ENCODE measurements at places on chromosomes 4 and X. TPM values are rescaled to one million over a fixed set of nuclear protein-coding genes. Genes with fewer than 3 reads are reported as not detected.

GRCh38 chrX:83508006-83508405, at the start of gene POU3F4:
TSS of gene POU3F4 (plus strand) at chrX:83508290. CDS start at chrX:83508325, 35 bp downstream.
- DNase-seq, result peak; percentile 37

- no peak for DNase-seq
Measured at GRCh38 chr4:174672276-174672675, 150.0 kb upstream of the HPGD start.

- DNase-seq, result peak; percentile 48
Measured at GRCh38 chr4:144645631-144646522, at the start of gene HHIP. TSS of gene HHIP (plus strand) at chr4:144646156. CDS start at chr4:144646676, 520 bp downstream.

DNA sequence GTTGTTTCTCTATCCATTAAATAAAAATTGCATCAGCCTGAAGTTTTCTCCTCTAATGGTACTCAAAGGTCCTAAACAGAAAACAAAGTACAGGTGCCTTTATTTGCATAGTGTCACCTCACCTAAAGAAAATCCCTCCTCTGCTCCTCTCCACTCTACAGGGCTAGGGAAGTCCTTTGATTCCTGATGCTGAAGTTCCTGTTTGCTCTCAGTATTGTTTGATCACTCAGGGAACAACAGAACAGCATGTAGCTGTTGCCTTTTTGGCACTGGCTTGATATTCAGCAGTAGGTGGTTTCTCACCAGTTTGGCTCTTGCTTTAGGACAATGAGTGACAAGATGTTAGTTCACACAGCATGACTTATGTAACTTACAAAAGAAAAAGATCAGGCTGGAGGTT, 156.2 kb upstream of the SLC7A11 start:
- DNase-seq, result no peak

GRCh38 chr4:123696687-123697086, 300.1 kb downstream of the SPRY1 start:
- no peak for DNase-seq

GRCh38 chr4:138562544-138562991, 320.4 kb upstream of the SLC7A11 start:
- DNase-seq, result no peak

DNA sequence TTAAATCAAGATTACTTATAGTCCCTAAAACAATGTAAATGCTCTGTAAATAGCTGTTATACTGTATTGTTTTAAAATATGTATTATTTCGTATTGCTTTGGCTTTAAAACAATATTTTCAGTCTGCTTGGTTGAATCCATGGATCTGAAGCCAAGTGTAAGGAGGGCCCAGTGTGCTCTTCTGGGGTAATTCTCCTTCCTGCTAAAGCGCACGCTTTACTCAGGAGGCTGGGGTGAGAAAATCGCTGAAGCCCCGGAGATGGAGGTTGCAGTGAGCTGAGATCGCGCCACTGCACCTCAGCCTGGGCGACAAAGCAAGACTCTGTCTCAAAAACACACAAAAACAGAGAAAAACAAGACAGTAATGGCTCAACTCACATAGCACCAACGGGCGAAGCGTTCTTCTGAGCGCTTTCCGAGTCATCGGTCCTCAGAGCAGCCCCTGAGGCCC, 391 bp upstream of the IDUA start:
- DNase-seq, result no peak

DNA sequence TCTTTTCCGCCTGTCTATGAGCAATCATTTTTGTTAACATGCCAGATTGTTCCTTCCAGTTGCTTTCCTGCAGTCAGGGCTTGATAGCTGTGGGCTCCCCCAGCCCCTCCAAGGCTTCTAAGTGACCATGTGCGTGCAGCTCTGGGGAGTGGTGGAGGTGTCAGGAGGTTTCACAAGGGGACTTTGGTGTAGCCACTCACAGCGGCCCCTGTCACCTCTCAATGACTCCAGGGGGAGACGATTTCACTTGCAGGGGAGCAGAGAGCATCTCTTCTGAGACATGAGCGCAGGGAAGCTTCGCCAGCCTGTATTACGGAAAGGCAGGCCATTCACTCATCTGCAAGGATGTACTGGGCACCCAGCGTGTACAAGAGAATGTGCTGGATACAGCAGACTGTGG, 3.1 kb upstream of the GPR78 start:
- DNase-seq, result no peak

DNA sequence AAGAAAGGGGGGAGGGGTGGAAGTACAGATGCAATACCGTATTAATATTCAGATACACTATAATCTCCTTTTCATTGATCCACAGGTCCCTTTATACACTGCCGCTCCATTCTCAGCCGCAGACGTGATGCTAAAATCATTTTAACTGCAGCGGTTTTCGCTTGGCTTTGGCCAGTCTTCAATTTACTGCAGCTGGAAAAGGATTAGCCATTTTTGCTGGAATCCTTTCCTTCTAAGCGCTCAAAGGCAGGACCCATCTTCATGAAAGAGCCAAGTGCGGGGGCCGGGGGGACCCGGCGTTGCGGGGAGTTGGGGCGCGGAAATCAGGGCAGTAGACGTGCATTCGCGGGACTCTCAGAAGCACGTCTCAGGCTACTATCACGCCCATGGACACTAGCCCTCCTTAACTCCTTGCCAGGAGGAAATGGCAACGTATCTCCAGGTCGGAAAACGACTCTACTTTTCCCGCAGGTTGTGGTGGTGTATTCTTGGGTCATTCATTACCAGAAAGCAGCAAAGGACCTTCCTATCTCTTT, 1.7 kb upstream of the PCDH10 start:
- peak; percentile 6 for DNase-seq

DNA sequence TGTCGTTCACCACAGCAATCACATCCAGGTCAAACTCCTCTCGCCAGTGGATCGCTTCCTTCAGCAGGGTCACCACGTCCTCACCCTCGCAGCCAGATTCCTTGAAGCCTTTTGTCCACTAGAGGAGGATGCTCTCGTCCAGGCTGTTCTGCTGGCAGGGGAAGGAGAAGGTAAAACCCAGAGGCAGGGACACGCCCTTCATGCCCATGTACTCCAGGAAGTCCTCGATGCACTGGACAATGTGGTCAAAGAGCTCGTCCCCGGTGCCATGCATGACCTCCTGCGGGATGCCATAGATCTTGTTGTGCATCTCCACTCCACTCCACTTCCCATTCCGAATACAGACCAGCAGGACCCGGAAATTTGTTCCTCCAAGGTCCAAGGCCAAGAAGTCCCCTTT, 152.4 kb downstream of the TENT5D start:
- DNase-seq, result no peak

DNA sequence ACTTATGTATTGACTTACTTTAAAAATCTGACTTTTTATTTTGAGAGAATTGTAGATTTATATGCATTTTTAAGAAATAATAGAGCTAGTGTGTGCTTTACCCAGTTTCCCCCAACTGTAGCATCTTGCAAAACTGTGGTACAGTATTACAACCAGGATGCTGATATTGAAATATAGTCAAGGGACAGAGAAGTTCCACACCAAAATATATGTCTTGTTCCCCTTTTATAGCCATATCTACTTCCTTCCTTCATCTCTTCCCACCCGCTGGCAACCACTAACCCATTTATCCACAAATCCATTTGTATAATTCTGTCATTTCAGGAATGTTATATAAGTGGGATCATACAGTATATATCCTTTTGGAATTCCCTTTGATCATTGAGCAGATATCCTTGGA, 16.8 kb downstream of the KDM6A start:
- no peak for DNase-seq

TMEM185A gene
- total RNA-seq, result 28.5 TPM

TMPRSS11B gene
- not detected for total RNA-seq

BEND2 gene
- total RNA-seq, result not detected

BBS12 gene
- 3.8 TPM for total RNA-seq

FRMPD3 gene
- 1.8 TPM for total RNA-seq

All from neural crest cell (in vitro differentiated cells).